ENCODE measurements at places on chromosomes 11 and 22.
A peak's percentile ranks its signal among the peaks of the same experiment; 100 is the strongest.

GRCh38 chr11:107581147-107581546, 9.8 kb upstream of the ELMOD1 start:
- no peak for DNase-seq

DNA sequence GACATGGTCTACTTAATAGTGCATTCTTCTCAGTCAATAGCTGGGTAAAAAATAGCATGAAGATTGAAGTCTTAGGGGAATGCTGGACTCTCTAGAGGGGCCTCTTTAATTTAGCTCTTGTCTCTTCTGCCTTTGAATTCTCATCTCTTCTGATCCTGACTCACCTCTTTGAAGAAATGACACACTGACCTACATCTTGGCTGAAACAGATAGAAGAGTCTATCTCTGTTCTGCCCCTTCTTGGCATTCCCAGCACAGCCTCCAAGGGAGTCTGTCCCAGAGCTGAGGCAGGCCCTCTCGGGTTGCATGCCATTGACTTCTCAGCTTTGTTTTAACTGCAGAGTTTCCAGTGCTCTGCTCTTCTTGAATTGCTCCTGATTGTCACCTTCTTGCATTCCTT, 55.7 kb downstream of the PTPRJ start:
- DNase-seq, result no peak

DNA sequence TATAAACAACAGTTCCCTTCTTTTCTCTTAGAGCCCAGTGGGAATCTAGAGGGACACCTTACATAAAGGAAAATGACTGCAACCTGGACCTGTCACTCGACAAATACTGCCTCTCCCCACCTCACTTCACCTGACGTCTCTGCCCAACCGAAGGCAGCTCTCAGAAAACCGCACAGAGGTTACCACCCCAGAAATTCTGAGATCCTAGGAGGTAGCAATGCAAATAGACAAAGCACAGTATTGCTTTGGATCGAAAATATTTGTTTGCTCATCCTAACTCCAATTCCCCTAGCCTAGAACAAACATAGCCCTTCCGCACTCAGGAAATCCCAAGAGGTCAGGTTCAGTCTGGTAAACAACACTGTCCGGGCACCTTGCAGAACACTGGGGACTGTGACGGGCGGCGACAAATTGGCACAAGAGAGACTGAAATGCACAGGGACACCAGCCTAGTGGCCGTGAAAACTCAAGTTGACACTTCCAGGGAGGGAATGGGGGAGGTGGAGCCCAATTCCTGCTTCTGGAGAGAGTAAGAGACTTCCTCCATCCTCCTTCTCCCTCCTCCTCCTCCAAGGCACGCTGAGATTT, 420 bp upstream of the TRIM44 start:
- no peak for DNase-seq

DNA sequence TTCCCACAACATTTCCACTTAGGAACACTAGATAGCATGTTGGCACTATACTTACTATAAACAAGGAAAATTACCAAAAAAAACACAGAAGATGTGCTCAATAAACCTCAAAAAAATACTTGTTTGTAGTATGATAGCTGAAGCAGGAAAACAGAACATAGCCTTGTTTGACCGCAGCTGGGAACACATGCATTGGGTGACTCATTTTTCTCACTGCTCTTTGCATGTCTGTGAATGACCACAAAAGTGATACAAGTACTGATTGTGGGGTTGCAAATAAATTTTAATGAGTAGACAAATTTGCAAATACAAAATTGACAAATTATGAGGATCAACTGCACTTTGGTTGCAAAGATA, 22.8 kb upstream of the GUCY1A2 start:
- no peak for DNase-seq

DNA sequence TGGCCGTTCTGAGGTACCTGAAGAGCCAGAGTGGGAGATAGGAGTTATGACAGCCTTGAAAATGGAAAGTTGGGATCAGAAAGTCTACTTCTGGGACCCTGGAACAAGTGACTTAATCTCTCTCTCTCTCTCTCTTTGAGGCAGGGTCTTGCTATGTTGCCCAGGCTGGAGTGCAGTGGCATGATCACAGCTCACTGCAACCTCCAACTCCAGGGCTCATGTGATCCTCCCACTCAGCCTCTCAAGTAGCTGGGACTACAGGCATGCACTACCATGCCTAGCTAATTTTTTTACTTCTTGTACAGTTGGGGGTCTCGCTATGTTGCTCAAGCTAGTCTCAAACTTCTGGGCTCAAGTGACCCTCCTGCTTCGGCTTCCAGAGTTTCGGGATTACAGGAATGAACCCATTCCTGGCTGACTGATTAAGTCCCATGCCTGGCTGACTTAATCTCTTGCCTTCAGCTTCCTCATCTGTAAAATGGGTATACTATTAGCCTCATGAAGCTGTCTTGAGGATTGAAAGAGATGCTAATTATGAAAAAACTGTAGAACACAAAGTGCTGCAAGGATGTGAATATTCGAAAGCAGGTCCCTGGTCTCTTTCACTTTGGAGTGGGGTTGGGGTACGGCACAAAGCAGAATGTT, 87.7 kb downstream of the UBASH3B start:
- DNase-seq, result no peak

DNA sequence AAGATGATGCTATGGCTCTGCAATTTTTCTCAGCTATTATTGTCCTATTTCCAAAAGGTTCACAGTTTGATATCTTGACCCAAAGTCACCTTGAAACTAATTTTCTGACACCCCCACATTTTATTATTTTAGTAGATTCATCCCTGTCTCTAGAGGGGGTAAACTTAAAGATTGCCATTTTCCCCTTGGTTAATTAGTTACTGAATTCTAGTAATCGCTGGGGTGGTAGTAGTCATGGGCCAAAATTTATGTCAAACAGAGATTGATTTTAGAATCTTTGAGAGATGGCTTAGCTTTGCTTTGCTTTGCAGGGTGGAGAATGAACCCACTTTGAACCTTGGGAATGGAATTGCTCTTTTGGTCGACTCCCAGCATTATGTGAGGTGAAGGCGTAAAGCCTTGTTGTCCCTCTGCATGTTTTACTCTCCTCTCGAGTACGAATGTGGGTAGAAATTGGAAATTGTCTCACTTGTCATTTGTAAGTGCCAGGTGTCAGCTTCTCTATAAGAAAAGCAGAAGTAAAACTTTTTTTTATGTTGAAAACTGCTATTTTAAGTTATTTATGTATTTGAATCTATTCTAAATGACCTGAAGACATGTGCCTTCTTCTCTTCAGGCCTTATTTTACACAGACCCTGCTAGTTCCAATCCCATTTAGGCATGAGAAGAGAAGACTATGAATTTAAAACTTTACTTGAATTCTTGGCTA, 42.4 kb upstream of the RCE1 start:
- DNase-seq, result no peak

DNA sequence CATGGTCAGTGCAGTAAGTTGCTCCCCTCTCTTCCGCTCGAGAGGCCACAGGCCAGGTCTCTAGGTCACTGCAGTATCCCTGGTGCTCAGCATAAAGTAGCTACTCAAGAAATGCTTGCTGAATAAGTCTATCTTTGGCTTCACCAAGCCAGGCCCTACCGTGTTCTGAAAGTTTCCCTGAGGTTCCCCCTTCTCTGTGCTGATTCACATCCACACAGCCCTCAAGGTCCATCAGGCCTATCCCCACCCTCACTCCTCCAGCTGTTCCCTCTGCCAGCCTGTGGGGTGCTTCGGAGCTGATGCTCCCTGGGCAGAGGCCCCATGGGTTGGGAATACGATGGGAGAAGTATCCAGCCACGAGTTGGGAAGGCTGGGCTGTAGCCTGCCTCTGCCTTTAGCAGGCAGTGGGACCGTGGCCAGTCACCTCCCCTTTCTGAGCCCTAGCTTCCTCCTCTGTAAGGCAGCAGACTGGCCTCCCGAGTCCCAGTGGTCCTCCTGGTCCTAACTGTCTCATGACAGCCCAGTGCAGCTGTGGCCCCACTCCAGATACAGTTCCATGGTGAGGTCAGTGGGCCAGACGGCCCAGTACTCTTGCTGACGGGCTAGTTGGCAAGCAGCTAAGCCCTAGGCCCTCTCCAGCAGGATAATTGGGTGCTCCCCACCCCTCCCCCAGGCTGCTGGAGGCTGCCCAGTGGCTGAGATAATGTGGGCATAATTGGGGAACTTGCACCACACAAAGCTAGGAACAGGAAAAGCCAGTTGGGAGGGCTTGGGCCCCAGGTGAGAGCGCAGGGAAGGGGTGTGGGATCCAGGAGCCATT, 48.2 kb downstream of the NECTIN1 start:
- DNase-seq, result no peak

GRCh38 chr22:48923996-48924395, 903.7 kb downstream of the BRD1 start:
- DNase-seq, result no peak

DNA sequence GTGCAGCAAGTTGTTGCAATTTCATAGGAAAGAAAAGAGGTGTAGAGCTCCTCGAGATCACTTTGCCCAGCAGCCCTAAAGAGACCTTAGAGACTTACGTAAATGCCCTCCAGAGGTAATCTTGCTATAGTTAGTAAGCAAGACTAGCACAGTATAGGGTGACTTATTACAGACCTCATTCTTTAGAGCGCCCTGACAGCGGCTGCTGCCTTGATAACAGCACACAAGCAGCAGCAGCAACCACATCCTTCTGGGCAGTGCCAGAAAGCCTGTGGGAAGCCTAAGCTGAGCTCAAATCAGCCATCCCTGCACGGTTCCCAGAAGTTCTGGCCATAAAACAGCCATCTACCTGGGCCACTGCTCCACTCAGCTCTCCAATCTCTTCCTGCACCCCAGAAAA, 22.6 kb upstream of the OR56B1 start:
- no peak for DNase-seq

- no peak for DNase-seq
Measured at GRCh38 chr11:100810146-100810545, 123.1 kb downstream of the ARHGAP42 start.

- DNase-seq, result no peak
Measured at GRCh38 chr11:68827733-68828132, 14.0 kb downstream of the CPT1A start.

DNA sequence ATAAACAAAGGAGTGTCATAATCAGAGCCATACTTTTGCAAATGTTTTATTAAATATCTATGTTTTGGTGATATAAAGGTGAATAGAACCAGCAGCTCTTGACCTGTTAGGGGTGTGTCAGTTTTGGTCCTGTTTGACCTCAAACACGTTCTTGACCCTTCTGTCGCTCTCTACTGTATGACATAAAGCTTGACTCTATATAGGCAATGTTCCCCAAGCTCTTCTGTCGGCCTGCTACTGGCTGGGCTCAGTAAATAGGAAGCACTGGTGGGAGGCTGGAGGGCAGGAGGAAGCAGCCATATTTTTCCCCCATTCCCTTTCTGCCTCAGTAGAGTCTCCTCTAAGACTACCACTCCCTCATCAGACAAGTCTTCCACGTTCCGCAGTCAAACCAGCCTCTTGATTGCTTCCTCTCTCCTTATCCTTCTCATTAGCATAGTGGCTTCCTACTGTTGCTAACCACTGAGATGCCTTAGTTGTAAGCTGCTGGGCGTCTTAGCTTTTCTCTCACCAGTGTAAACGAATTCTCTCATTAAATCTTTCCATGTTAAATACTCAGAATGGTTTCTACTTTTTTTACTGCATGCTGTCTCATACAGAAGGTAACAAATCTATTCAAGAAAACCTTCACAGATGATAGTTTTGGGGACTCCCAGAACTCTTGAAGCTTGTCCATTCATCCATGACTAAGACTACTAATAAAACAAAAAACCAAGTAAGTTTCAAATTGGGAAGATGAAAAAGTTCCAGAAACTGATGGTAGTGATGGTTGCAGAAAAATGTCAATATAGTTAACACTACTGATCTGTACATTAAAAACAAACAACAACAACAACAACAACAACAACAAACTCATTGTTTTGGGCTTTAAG, 3.3 kb downstream of the NPAT start:
- DNase-seq, result no peak

- no peak for DNase-seq
Measured at GRCh38 chr11:125295931-125296330, 131.4 kb downstream of the PKNOX2 start.

DNA sequence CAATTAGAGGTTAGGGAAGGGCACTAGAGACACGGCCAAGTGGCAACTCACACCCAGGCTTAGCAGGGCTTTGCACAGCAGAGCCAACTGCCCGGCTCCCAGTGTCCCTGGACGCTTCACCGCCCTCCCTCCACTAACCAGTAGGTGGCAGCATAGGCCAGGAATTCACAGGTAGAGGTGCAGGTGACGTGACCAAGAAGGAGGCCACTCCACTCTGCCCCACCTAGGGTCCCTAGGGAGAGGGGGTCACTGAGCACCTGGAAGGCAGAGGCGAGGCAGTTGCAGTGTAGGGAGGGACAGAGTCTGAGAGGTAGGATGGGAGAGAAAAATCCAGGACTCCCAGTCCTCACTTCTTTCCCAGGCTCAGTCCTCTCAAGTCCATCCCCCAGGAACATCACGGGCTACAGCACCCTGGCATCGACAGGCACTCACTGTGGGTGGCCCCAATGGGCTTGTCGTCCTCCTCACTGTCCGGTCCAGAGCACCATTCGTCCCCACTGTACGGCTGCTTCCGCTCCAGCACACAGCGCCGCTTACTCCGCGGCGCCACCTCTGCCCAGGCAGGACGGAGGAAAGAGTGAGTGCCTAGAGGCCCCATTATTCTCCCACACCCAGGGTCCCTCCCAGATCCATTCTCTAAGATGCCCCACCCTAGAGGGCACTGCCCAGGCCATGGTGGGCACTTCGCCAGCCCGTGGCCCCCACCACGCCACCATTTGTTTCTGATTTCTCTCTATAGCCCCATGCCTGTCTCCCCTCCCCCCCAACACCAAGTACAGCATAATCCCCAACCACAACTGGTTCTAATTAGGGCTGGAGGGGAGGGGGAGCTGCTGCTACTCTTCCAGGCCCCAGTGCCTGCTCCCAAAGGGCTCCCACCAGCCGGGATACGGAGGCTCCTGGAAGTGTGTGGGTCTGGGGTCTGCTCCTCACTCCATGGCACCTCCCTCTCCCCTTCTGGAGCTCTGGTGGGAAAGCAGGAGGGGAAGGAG, 18.4 kb downstream of the BCL9L start:
- peak; percentile 82 for DNase-seq

DNA sequence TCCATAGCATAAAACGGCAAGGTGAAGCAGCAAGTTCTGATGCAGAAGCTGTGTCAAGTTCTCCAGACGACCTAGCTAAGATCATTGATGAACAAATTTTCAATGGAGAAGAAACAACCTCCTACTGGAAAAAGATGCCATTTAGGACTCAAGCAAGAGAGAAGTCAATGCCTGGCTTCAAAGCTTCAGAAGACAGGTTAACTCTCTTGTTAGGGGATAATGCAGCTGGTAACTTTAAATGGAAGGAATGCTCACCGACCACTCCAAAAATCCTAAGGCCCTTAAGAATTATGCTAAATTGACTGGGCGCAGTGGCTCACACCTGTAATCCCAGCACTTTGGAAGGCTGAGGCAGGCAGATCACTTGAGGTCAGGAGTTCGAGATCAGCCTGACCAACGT, 31.3 kb downstream of the CLTCL1 start:
- no peak for DNase-seq

DNA sequence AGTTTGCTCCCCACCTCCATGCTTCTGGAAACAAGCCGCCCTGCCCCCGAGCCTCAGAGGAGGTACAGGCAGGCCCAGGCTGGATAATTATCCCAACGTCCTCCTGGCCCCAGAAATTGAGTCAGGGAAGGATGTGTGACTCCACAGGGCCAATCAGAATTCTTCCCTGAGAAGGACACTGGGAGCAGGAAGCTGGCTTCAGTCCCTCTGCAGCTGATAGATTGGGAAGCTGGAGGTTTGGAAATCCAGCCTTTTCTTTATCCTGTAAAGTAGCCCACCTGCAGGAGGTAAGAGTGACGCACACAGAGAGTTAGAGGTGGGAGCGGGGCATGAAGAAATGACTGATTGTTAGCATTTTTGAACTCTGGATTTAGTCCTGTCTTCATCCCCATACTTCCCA, 97.5 kb upstream of the CD82 start:
- no peak for DNase-seq

GRCh38 chr11:134863294-134863693, 451.3 kb upstream of the B3GAT1 start:
- DNase-seq, result no peak
